ENCODE measurements at places on chromosomes 1 and 21.

GRCh38 chr1:232707142-232707541, 77.2 kb upstream of the SIPA1L2 start:
- no peak for DNase-seq

DNA sequence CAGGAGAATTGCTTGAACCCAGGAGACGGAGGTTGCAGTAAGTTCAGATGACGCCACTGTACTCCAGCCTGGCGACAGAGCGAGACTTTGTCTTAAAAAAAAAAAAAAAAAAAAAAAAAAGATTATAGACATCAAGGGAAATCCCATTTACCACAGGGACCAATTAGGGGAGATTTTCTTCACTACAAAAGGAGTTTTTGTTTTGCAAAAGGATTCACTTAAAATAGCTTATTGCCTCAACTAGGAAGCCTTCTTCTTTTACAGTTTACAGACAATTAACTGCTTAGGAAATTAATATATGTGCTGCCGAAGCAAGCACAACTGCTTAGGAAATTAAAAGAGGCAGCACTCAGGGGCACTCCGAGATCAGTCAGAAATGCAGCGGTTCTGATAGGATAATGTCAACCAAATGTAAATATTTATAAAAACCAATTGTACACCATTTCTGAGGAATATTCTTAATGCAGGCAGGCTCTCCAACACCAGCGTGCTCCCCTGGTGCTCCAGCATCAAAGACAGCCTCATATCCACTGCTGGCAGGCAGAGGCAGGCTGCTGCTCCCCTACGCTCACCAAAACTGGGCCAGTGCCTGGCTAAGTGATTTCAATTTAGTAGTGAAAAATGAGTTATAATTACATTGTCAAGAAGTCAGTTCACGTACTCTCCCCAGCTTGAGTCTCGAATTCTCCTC, 107.9 kb upstream of the RAB4A start:
- no peak for DNase-seq

DNA sequence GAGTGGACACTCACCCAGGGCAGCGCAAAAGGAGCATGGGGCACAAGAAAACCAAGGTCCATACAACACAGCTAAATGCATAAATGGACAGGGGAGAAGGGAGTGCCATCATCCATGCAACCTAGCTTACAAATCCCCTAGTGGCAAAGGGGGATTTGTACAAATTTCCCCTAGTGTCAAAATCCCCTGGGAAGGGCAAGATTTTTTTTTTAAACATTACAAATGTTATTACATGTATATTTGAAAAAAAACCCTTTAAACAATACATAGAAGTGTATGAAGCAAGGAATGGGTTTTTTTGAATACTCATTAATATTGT, 89.6 kb upstream of the IVNS1ABP start:
- DNase-seq: no peak

DNA sequence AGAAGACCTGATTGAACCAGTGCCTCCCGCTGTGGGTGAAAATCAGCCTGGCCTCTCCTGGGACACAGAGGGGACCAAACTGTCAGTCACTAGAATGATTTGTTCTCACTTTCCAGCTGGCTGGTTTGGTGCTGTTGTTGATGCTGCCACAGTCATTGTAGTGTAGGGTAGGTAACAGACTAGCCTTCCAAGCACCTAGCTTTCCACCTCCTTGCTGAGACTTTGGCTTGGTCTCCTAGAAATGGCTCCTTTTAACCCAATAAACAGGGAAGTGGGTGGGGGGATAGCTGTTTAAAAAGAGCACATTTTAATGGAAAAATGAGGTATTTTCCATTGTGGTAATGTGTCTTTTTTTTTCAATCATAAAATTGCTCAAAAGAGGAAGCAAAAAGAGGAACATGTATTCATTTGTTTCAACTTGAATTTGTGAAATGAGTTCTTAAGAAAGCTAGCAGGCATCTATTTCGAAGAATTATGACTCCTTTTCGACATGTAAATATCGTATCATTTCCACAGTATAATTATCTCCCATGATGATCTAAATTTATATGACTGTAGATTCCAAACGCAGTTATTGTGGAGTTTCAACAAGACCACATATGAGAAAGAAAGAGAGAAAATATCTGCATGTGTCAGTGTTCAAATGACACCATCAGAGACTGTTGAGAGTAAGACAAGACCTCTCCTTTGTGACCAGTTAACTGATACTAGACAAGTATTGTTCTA, 190.1 kb downstream of the HLX start:
- peak; percentile 87 for DNase-seq

GRCh38 chr1:85229574-85230097, 28.8 kb upstream of the SYDE2 start:
- no peak for DNase-seq

DNA sequence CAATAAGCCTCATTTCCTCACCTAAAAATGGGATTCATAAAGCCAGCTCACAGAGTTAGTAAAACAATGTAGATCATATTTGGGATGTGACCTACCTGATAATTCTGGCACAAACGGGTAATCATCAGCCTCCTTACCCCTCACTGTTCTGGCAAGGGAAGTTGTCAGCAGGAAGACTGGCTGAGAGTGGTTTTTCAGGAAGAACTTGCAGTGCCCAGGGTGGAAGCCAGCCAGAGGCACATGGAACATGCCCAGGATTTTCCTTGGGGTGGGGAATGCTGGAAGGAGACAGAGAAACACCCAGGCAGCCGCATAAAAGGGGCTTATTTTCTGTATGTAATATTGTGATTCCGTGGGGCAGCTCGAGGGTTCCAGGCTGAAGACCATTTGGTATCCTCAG, 7.7 kb upstream of the SLC5A9 start:
- DNase-seq: no peak

GRCh38 chr1:219385787-219386427, 212.2 kb downstream of the LYPLAL1 start:
- peak; percentile 5 for DNase-seq

- DNase-seq: no peak
These were observed 10.1 kb downstream of the KRTAP22-2 start for GRCh38 chr21:30580132-30580531.

- no peak for DNase-seq
These were observed 228.6 kb downstream of the TTLL7 start for GRCh38 chr1:83770319-83770661.

GRCh38 chr21:25572861-25573310, 34.4 kb downstream of the MRPL39 start:
- DNase-seq: peak; percentile 78

GRCh38 chr1:66333466-66334199, 200.3 kb upstream of the SGIP1 start:
- no peak for DNase-seq

DNA sequence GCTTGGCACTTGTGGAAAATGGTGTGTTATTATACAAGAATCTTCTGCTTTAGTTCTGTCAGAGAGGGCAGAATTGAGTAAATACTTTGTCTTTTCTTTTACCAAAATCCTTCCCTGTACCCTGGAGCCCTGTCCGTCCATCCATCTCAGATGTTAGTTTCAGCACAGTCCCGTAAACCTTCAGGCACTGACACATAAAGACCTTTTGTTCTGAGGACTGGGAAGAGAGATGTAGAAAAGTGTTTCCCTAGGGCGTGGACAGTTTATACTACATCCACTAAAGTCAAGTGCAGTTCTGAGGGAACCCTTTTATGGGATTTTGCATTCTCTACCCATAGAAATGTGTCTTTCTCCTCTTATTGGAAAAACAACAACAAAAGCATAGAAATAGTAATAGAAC, 162.4 kb downstream of the PDE4B start:
- DNase-seq: no peak

GRCh38 chr1:228508840-228509415, 21.7 kb downstream of the RNF187 start:
- DNase-seq: no peak

DNA sequence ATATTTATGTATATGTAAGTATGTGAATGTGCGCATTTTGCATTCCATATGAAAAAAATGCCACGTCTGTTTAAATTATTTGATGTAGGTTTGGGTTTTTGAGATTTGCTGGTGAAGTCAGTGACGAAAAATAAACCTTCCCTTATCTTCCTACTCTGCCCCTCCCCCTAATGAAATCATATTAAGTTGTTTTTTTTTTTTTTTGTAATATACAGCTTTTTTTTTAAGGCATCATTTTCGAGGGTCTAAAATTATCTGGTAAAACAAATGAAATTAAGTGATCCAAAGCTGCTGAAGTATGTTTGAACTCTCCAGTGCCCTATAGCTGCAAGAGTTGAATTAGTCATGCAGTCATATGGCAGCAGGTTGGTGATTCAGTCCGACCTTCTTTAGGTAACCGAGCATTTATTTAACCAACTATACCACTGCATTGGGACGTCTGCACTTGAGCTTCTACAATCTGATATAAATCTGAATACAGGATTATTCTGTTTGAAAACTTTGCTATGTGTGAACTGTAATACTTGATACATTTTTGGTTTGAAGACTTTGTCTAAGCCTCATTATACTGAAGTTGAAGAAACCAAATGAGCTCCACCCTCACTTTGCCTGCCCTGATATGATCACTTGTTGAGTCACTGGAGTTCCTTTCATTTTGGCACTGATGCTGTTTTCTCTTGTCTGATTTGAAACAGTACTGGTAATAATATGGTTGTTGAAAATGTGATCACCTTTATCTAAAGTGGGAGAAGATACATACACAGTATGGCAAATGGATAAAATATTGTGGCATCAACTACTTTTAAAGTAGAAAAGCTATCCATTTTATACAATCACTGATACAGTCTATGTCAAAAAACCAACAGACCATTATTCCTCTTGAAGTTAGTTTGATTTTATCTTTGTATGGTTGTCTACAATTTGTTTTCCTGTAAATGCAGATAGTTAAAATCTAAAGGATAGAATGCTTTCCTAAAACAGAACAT, 11.7 kb downstream of the PDIK1L start:
- no peak for DNase-seq

DNA sequence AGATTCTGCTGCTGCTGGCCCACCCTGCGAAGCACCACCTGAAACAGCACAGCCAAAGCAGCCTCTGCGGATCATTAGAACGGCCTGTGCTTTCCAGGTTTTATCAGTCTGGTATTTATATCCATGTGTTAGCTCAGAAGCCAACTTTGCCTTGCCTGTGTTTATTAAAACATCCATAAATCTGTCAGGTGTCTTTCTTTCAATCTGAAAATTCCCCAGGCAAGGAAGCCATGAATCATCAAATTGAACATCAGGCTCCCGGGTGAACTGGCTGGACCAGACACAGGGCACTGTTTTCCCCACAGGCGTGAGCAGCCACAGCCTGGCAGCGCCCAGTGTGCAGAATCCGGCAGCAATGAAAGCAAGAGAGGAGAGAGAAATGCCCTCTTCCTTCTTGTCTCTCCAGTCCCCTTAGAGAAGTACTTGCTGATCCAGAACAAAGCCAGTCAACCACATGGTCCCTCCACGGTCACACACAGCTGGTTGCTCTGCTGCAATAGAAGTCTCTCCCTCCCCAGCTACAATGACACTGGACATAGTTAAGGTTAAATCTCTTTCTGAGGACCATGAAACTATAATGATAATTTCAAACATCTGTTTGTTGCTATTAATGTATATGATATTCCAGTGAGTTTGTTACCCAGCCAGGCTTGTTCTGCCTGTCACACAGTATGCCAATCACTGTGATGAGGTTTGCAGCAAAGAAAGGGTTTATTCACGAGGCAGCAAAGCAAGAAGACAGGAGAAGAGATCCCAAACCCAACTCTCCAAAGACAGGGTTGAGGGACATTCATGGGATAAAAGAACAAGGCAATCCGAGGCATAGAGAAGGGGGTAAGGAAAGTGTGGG, 212.1 kb upstream of the FMN2 start:
- DNase-seq: no peak

- no peak for DNase-seq
These were observed 14.7 kb downstream of the RHEX start for GRCh38 chr1:206067486-206068227.

GRCh38 chr1:211641044-211641800, 34.2 kb downstream of the NEK2 start:
- DNase-seq: no peak

DNA sequence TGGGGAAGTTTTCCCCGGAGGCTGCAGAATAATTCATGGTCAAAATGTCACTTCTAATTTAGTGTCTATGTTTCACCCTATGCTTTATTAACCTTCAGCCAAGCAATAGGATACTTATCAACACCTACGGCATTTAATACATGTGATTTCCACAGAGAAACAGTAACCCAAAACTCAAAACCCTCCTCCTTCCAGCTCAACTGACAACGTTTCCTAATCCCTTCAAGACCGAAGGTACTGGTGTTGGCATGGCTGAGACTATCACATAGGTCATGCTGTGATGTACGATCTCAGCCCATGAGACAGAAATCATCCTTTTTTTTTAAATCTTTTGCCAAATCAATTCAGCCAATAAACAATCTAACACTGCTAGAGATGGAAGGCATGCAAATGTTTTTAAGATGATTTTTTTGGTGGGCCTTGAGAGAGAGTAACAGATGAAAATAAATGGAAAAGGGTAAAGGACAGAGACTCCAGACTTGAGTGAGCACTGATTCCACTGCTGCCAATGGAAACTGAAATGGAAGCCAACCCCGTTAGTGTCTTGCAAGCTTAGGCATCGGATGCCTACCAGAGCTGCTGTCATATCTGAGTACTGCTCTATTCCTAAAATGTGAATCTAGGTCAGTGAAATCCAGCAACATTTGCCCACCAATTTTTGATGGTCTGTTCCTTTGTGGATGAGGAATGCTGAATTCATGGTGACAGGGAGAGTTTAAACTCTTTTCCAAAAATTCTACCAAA, 63.4 kb upstream of the BCL10 start:
- DNase-seq: no peak

DNA sequence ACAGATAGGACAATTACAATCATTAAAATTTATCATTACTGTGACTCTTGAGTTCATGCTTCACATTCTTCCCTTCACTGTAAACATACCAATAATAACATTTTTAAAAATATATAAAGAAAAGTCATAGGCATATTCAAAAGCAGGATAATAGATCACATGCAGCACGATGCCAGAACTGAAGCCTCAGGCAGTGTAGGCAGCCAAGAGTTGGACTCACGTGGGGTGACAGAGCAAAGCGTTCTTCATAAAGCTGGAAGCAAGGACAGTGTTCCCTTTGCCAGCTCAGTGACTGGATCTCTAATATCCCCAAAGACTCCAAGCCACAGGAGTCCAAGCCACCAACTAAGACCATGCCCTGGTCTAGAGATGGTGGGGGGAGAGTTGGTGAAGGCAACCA, 77.7 kb downstream of the ODF2L start:
- DNase-seq: no peak

- DNase-seq: no peak
These were observed 5.1 kb downstream of the ST6GALNAC3 start for GRCh38 chr1:76079475-76080227.

- no peak for DNase-seq
These were observed 211.6 kb upstream of the NR5A2 start for GRCh38 chr1:199815947-199816346.

DNA sequence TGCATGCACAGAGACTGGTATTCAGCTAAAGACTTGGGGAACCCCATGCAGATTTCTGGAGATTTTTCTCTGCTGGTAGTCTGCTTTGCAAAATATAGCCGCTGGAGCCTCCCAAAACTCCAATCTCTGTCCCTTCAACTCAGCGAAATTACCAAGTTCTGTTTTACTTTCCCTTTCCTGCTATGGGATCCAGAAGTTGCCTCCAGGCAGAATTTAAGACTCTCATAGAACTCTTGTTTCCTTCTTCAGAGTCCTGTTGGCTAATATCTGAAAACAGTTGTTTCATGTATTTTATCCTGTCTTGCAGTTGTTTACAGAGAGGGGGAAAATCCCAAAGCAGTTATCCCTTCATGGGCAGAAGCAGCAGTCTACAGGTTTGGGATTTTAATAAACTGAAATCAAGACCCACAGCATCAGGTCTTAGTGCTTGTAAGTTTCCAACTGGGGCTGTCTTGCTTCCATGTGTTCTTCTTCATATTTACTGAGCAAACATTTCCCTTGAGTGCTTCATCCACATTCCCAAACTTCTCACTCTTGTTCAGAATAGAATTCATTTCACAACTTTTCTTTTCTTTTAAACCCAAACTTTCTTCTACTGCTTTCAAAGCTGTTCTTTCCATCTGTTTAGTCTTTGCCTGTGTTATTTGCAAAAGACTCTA, 221.3 kb upstream of the DMRTA2 start:
- no peak for DNase-seq

All from GM12878 (cell line).